Activated CD4-positive, alpha-beta T cell treated with anti-CD3 and anti-CD28 coated beads, Interleukin-2, amount 50 U/mL, for 4 hours (primary cell): ENCODE measurements at places on chromosomes 6 and 20.

- no peak for DNase-seq
These were observed 367 bp upstream of the PCIF1 start for GRCh38 chr20:45934046-45934585.

DNA sequence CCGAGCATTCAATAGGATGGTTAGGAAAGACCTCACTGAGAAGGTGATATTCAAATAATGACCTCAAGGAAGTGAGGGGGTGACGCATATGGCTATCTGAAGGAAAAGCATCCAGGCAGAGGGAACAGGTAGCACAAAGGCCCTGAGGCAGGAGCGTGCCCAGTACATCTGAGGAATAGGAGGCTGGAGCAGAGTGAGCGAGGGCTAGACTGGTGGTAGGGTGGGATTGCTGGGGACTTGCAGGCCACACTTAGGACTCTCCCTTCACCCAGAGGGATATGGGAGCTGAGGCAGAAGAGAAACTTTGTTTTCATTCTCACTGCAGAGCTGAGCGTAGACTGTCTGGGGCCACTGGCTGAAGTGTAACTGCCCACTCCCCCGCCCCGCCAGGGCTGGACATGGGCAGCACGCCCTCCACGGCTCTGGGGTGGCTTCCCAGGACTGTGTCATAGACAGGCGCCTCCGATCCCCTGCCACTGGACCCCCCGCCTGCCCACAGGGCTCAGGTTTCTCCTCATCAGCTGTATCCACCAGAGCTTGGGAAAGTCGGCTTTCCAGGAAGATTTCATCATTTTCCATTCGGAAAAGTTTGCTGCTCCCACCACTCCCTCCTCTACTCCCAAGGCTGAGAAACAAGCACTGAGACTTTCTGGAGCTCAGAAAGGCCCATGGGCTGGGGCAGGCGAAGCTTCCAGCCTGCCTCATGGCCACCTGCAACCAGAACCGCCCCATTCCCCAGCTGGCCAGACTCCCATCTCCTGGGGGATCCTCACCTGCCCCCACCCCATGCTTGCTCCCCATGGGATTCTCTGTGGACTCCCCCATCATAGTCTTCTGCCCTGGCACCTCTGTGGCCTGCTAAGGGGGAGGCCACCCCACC, 142.6 kb downstream of the MRPL14 start:
- no peak for DNase-seq

GRCh38 chr6:1082285-1082935, 229.5 kb upstream of the FOXQ1 start:
- no peak for DNase-seq

DNA sequence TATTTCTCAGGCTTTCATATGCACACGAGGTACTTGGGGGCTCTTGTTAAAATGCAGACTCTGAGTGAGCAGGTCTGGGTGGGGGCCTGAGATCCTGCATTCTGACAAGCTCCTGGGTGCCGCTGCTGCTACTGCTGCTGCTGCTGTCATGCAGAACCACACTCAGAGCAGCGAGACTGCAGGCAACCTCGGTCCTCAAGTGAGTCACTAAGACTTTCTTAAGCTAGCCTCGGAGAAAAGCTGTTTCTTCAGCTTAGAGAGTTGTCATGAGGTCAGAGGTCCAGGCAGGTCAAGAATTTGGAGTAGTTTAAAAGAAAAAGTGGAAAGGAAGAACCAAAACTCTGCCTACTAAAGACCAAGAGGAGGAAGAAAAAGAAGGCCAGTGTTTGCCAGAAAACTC, 92.9 kb downstream of the SPTLC3 start:
- DNase-seq = no peak

DNA sequence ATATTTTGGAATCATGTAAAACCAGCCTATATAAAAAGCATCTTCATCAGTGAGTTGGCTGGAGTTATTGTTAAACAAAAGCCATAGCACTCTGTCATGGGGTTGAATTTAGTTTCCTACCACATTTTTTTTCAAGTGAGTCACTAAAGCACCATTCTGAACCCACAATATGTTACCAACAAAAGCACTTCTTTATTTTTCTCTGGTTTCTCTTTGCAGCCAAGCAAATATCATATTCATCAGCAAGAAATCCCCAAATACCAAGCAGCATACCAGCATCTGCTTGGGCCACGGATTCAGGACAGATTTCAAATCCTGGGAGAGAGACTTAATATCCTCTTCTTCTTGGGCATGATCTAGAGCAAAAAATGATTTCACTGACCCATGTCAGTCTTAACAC, 441.4 kb downstream of the BCKDHB start:
- DNase-seq = no peak

DNA sequence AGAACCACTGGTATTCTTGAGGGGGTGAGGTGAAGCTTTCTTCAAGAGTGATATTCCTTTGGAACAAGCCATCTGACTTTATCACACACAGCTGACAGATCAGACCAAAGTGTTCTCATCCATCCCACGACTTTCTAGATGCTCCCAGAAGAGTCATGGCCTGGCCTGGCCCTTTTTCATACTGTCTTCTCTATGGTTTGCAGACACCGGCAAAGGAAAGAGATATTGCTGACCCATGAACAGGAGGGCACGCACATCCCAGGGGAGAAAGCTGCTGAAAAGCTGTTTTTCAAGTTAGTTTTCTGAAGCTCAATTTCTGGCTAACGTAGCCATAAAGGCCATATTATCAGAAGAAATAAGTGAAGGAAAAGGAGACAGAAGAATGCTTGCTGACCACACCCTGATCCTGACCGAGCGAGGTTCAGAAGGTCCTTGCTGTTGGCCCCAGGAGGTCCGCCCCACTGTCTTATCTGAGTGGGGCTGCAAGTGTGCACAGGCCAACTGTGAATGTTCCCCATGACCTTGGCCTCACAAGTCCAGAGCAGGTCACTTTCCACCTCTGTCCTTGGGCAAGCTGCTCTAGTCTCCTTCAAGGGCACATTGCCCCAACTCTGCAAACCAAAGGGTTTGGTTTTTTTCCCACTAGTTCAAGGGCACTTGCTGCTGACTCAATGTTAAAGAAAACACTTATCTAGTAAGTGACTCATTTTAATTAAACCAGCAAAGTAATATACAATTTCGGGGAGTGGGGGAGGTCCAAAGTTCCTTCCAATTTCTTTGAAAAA, 2.0 kb downstream of the ACSS1 start:
- no peak for DNase-seq

DNA sequence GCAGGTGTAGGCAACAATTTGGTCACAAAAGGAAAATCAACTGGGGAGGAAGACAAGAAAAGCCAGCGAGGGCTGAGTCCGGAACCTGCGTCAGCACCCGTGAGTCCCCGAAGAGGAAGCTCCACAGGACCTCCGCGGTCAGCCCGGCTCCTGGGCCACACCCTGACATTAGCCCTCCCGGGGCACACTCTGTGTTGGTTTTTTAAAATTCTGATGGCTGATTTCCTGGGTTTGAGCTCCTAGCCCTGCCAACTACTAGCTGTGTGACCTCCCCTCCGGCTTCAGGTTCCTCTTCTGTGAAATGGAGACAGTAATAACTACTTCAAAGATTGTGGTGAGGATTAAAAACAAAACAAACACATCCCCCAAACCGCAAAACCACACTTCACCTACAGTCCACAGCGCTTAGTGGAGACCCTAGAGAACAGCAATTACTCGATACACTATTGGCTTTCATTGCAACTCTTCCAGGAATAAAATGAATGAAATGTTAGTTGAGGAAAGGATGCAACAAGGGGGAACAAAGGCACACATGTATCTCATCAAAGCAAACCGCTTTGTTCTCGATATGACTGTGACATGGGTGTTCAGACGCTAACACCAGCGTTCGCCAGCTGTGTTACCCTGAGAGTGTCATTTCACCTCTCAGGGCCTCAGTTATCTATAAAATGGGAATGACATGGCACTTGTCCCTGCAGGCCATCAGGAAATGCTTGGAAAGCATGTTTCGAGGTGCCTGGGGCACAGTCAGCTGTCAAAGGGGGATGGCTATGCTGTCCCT, 985 bp downstream of the ZBP1 start:
- DNase-seq = peak; percentile 40

DNA sequence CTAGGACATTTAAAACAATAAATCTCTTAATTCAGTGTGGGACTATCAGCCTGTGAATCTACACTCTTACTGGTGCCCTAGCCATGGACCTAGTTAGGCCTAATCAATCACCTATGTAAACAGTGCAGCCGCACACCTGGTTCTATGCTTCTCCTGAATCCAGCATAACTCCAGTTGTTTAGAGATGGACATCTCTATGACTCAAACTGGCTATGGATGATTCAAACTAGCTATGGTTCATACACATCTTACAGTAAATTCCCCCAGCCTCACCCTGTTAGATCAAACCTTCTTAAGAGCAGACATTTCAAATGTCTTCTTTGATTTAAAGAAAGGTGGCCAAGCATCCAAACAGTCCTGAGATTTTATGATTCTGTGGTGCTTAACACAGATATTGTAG, 34.7 kb downstream of the SLC35B3 start:
- no peak for DNase-seq

GRCh38 chr6:161462148-161462547, 188.3 kb upstream of the AGPAT4 start:
- no peak for DNase-seq

DNA sequence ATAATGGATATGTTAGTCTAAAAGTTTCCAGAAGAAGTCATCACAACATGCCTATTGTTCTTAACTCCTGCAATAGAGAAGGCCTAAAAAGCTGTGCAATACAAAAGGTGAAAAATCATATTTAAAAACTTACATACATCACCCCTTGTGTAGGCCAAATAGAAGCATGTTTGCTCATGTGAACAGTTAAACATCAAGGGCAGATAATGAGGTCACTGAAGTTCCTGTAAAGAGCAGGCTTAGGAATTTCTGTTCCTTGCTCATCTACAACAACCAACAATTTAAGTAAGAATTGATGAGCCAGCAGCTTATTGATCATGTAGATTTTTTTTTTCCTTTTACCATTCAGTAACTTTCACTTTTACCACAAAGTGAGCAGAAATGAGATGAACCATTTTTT, 7.5 kb upstream of the NUP153 start:
- DNase-seq = no peak

DNA sequence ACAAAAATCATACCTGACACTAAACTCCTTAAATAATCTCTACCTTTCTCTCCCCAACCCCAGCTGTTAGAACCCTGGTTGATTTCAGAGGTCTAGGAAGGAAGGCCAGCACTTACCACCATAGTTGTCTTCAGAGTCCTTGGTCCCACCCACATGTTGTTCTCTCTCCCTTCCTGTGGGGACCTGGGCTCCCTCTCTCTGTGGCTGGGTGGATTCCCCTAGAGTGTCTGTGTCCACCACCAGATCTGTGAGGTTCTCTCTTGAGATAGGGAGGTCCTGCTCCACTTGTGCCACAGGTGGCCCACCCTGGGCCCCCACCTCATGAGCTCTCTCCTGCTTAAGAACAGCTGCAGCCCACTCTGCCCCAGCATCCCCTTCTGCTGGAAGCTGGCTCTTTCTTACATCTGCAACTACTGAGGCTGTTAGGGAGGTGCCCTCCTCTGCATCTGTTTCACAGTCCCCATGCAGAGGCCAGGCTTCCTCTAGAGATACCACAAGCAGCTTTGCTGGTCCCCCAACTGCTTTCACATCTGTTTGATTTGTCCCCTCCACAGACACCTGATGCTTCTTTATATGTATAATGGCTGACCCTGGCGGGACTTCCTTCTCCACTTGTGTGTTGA, 5.2 kb downstream of the MDC1 start:
- DNase-seq = no peak

DNA sequence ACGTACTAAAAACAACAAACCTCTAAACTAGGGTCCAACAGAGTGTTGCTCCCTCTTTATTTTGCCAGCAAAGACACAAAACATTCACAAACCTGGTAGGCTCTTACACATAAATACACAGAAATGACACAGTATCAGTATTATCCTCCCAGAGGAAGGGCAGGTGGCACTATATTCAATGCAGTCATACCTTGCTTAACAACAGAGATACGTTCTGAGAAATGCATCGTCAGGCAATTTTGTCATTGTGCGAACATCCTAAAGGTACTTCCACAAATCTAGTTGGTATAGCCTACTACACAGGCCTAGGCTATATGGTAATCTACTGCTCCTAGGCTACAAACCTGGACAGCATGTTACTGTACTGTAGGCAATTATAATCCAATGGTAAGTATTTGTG, 9.6 kb downstream of the ZBTB2 start:
- DNase-seq = no peak

GRCh38 chr6:105302617-105303128, 100.2 kb downstream of the PREP start:
- DNase-seq = no peak

GRCh38 chr6:42249279-42249678, 31.6 kb upstream of the MRPS10 start:
- DNase-seq = no peak
